CD4-positive, alpha-beta T cell treated with Interferon gamma for 1 hour (primary cell): ENCODE measurements at places on chromosomes 7 and 10.

- no peak for DNase-seq
Measured at GRCh38 chr10:124824507-124824906, 22.9 kb downstream of the ABRAXAS2 start.

- no peak for DNase-seq
Measured at GRCh38 chr7:76233538-76234281, 32.0 kb downstream of the SRRM3 start.

GRCh38 chr7:152910545-152911225 is 151.1 kb downstream of the ACTR3B start:
- no peak for DNase-seq

DNA sequence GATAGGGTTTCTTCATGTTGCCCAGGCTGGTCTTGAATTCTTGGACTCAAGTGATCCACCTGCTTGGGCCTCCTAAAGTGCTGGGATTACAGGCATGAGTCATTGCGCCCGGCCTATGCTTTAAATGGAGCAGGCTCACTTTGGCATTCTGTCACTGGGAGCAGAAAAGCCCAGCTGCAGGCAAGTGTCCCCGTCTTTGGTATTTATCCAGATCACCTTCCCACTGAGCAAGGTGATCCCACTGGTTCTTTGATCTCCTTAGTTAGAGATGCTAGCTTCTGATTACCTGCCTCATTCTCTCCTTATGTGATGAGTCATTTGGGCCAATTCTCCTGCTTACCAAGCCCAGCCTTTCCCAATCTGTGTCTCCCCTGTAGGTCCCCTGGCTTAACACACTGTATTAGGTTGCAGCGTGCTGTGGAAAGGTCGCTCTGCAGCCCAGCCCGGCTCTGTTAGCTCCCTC is 39.3 kb downstream of the SPDYE5 start:
- DNase-seq, result no peak

DNA sequence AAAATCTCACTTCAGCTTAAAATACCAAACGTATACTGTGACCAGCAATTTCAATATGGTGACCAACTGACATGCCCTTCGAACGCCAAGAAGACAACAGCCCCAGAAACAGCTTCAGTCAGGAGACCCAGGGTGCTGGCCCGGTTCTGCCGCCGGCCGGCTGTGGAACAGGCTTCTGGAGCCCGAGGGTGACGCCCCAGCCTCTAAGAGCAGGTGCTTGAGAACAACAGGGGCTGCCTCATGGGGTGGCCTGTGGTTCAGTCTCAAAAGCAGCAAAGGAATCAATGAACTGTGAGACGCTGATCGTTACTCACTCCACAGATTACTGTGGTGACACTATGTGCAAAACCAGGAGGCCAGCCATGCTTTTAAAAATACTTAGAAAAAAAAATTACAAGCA is 17.3 kb downstream of the GPER1 start:
- no peak for DNase-seq

- DNase-seq, result no peak
Measured at GRCh38 chr7:14902589-14903067, at the start of gene DGKB. Gene DGKB, minus strand, starts transcription at chr7:14902751.

- no peak for DNase-seq
Measured at GRCh38 chr7:67549126-67549525, 552.5 kb downstream of the TYW1 start.

DNA sequence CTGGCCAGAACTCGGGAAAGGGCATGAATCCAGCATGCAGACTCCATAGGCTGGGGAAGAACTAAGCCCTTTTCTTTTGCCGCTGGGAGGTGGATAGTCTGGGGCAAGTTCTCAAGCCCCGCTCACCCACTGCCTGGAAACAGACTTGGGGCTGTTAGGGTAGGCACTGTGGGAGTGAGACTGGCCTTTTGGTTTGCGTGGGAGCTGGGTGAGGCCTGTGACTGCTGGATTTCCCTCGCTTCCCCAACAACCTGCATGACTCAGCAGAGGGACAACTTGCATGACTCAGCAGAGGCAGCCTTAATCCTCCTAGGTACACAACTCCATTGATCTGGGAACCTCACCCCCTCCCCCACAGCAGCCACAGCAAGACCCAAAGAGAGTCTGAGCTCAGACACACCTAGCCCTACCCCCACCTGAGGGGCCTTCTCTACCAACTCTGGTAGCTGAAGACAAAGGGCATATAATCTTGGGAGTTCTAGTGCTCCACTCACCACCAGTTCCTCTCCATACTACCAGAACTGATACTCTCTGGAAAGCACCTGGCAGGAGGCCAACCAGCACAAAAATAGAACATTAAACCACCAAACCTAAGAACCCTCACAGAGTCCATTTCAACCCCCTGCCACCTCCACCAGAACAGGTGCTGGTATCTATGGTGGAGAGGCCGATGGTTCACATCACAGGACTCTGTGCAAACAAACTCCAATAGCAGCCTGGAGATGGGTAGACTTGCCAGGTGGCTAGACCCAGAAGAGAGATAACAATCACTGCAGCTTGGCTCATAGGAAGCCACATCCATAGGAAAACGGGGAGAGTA is 81.4 kb upstream of the LAMB4 start:
- DNase-seq, result no peak

- DNase-seq, result no peak
Measured at GRCh38 chr10:48343921-48344598, 37.6 kb downstream of the MAPK8 start.

- DNase-seq, result no peak
Measured at GRCh38 chr7:150515248-150516147, 826 bp downstream of the GIMAP7 start.
